ENCODE measurements at places on chromosomes 5 and 9. TPM values are rescaled to one million over a fixed set of nuclear protein-coding genes. Genes with fewer than 3 reads are reported as not detected.

Gene DNM1
- total RNA-seq: 0.66 TPM

Gene SLC36A2
- not detected for total RNA-seq

Gene POLR1E
- total RNA-seq: 30.7 TPM

Gene PDZD2
- total RNA-seq: 4.0 TPM

Gene DOCK2
- under 0.01 TPM for total RNA-seq

Gene SLC25A48
- total RNA-seq: not detected

Gene PCDHB5
- 0.40 TPM for total RNA-seq

Gene FBP2
- total RNA-seq: not detected

Gene HAND1
- not detected for total RNA-seq

Gene RANBP17
- total RNA-seq: 8.0 TPM
